NCI-H1694 treated with DMSO at 0.1 percent for 48 hours (cell line): ENCODE measurements at places on chromosomes 3 and 15.

DNA sequence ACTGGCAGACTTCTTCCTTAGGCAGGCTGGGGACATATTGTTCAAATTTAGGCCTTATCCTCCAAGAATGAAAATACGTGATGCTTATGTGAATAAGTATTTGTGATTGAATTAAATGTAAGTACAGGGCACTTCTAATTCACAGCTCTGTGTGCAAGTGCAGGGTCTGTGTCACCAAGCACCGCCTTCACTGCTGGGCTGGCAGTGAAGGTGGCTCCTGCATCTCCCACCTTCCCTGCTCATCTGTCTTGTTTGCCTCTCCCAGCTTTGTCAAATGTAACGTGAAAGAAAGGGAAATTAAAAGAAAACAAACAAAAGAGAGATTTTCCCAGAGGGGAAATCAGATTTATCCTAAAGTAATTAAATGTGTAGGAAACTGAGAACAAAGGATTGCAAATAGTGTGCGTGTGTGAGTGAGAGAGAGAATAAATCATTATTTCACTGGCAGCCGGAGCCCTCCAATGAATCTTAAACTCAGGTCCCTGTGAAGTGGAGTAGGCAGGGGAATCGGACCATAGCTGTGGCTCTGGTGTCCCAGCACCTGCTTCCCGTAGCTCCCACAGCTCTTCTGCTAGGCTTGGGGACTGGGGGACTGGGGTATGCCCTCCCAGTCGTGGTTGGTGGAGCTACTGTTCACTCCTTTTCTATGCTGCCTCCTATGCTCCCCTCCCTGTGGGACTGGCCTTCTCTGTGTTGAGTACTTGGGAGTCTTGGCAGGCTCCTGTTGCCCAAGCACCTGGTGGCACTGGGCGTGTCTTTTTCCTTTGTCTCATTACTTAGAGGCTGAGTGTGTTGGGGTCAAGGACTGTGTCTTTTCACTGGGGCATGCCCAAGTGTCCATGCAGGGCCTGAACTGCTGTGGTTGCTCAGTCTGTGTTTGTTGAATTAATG, 222.2 kb downstream of the EPHB1 start:
- DNase-seq, result no peak

DNA sequence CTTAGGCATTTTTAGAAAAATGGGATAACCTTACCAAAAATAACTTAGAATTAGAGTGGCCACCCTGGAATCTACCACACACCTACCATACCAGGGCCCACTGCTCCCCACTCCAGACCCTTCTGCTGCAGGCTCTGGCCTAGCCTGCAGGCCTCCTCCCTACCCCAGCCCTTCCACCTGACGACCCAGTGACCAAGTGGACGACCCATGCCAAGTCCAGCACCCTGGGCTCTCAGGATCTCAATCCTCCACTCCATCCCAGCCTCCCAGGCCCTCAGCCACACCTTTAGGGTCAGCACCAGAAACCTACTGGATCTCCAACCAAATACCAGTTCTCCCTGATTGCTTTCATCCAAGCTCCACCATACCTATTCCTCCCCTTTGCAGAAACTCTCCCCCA, 145.8 kb downstream of the TPRA1 start:
- no peak for DNase-seq

GRCh38 chr3:140343211-140344081, 334.4 kb upstream of the TRIM42 start:
- peak; percentile 73 for DNase-seq

GRCh38 chr3:119891944-119892721, 110.2 kb downstream of the NR1I2 start:
- peak; percentile 77 for DNase-seq

- no peak for DNase-seq
Measured at GRCh38 chr3:184645336-184645735, 66.5 kb downstream of the MAGEF1 start.

GRCh38 chr15:70154718-70155347, 57.1 kb upstream of the TLE3 start:
- no peak for DNase-seq

DNA sequence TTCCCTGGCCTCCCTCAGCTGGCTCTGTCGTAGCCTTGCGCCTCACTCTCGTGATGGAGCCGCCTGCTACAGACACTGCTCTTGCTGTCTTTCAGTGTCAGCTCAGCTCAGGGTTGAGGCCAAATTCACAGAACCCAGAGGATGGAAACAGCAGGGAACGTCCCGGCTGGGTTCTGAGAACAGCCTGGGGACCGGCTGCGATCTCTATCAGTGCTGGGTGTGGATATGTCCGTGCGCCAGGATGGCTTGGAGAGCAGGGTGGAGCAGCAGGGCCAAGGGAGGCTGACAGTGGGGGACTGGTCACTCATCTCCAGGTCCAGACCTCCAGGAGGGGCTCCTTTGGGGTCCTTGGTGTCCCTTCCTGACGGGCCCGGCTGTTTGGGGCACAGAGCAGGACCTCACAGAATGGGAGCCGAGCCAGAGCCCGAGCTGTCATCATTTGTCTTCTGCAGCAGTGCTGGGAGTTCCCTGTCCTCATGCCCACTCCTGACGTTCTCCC, 18.4 kb downstream of the KLF15 start:
- DNase-seq, result no peak

- DNase-seq, result no peak
Measured at GRCh38 chr3:17140670-17141505, 256.1 kb downstream of the PLCL2 start.

DNA sequence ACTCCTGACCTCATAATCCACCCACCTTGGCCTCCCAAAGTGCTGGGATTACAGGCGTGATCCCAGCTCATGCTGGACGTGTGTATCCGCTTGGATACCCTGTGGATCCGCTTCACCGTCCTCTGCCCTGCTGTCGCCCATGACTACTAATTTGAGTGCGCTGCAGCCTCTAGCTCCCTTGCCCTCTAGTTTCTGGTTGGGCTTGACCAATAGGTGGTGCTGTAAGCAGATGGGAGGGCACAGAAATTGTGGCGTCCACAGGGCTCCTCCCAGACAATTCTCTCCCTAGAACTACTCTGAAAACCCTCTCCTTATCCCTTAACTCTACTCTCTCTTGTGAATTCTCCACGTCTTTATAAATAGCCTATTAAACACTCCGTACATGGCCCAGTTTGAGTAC, 36.2 kb downstream of the ZPLD1 start:
- no peak for DNase-seq

GRCh38 chr15:89307791-89308190, 26.8 kb downstream of the POLG start:
- no peak for DNase-seq

DNA sequence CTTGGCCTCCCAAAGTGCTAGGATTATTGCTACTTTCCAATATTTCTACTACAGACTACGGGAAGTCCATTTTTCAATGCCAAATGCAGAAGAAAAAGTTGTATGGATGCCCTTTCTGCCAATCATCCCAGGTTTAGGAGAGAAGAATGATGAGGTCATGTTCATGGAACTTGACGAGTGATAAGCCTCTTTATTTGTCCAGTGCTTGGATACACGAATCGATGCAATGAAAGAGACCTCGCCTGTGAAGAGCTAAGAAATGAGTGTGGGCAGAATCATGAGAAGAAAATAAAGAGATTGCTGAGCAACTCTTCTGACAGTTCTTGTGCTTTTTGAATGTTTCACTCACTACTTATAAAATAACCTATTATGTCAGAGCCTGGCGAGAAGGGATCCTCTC, 996 bp upstream of the SLC28A1 start:
- no peak for DNase-seq

DNA sequence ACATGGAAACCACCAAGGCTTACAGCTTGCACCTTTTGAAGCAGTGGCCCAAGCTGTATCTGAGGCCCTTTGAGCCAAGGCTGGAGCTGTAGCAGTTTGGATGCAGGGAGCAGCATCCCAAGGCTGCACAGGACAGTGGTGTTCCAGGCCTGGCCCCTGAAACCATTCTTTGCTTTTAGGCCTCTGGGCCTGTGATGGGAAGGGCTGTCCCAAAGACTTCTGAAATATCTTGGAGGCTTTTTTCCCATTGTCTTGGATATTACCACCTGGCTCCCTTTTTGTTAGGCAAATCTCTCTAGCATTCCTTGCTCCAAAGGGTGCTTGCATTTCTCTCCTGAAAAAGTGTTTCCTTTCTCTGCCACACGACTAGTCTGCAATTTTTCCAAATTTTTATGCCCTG, 302.8 kb upstream of the MDFIC2 start:
- no peak for DNase-seq

GRCh38 chr15:56492236-56492635, 27.3 kb upstream of the MNS1 start:
- DNase-seq, result no peak

DNA sequence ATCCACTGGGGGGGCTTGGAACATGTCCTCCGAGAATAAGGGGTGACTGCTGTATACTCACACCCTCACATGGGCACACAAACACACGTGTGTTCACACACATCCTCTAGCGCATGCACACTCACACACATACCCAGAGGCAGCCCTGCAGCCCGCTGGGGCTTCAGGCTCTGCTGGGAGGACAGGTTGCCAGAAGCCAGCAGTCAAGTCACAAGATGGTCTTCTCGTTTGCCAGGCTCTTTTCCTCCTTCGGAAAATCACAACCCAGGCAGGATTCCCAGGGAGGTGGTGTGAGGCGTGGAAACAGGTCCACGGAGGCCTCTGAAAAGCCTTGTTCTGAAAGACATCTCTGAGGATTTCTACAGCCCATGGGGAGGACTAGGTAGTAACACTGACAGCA, 26.8 kb downstream of the MEGF11 start:
- DNase-seq, result no peak

GRCh38 chr15:70475921-70476320, 287.4 kb downstream of the UACA start:
- DNase-seq, result no peak

DNA sequence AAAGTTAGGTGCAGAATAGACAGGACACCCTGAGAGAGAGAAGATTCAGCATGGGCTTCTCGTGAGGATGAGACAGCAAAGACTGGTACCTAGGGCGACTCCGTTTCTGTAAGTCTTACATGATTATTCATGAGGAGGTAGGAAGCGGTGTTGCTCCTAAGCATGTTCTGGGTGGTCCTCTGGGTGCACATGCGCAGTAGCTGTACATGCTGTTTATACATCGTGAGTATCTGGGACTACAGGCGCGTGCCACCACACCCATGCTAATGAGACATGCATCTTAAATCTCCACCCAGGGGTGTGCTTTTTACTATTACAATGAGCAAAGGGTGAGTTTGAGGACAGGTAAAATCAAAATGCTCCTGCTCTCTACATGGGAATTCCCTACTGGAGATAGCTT, 12.3 kb downstream of the ALPK3 start:
- no peak for DNase-seq

DNA sequence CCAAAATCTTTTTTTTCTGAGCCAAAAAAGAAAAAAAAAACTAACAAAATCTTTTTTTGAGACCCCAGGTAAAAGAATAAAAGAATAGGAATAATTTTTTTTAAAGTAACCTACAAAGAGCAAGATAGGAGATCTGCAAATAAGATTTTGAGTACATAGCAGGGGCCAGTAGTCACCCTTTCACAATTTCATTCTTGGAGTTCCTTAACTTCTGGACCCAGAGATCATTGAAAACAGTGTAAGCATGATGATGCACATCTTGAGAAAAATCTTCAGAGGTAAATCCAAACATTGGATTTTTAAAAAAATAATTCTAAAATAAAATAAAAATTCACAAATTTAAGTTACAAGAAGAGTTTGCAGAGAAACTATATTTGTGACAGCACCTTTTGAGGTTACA, 18.8 kb downstream of the TFRC start:
- DNase-seq, result no peak

DNA sequence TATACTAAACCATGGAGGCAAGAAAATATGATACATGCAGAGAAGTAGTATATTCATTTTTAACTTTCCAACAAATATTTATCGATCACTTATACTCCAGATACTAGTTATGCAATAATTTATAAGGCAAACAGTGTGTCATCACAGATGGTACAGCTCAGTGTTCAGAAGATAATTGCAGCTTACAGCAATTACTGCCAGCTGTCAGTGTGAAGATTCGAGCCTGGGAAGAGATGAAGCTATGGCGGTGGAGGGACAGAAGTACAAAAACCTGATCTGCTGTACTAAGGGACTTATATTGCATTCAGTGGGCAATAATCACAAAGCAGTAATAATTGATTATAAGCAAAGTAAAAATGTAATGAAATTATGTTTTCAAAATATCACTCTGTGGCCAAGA, 170.6 kb upstream of the EPHA3 start:
- peak; percentile 72 for DNase-seq

GRCh38 chr3:45224824-45225464, 1.1 kb downstream of the TMEM158 start:
- DNase-seq, result no peak

DNA sequence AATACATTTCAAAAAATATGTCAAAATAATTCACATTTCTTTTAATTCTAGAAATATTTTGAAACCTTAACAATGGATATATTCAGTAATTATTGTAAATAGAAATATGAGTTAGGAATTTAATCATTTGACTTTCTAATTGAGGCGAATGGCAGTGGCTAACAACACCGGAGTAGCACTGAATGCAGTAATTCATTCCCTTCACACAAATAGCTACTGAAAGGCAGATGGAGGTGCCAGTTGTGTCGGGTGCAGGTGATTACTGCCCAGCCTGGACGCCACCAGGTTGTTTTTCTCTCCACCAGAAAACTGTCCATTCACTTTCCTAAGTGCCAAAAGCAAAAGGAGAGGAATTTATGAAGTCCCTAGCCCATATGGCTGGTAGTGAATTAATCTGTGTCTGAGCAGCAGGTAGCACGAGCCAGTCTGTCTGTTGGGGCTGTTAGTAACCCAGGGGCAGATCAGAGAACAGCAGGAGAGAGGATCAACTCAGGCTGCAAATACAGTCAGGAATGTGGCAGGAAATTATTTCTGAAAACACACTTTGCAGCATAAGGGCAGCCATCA, 79.3 kb upstream of the GMNC start:
- no peak for DNase-seq

DNA sequence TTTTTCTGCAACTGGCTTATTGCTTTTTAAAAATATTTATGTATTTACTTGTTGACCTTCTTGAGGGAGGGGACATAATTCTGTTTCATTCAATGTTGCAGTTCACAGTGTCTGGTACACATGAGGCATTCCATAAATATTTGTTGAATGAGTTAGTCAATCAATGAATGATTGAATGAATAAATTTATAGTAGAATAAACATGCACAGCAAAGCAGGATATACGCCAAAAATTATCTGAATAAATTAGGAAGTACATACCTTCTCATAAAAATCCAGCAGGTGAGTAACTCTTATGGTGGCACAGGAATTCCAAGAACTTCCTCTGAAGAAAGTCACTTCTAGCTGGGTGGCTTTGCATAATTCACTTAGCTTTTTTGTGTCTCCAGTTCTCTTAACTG, 469.4 kb upstream of the ATP11B start:
- no peak for DNase-seq

DNA sequence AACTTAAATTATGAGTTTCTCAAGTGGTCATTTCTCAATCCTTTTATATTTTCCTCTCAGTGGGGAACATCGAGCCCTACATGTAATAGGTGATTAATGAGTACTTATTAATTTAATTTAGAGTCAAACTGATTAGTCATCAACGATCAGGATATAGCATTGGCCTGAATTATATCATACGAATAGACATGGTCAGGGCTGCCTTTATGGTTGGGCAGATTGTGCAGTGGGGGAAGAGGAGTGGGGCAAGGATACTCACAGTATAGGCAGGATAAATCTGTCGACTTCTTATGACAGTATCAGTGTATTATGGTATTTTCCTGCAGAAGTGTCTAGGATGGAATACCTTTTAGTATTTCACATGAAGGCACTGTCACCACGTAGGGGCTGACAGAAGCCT, 27.0 kb downstream of the C2CD4A start:
- DNase-seq, result no peak
